ENCODE measurements at places on chromosomes 1 and 21. TPM values are rescaled to one million over a fixed set of nuclear protein-coding genes. Genes with fewer than 3 reads are reported as not detected.

Gene ZNF124
- 47.3 TPM for total RNA-seq

Gene HES3
- not detected for total RNA-seq

Gene NBPF10
- total RNA-seq, result 0.63 TPM

Gene KLHDC8A
- total RNA-seq, result not detected

Gene ETS2
- total RNA-seq, result 49.5 TPM

Gene CRP
- not detected for total RNA-seq

Gene CCDC190
- total RNA-seq, result 0.38 TPM

Gene PADI4
- total RNA-seq, result not detected

Gene TEDDM1
- not detected for total RNA-seq

Gene EEIG2
- total RNA-seq, result 1.9 TPM

Gene ITLN2
- total RNA-seq, result not detected

Gene SLAMF9
- not detected for total RNA-seq

Gene CCDC30
- 1.1 TPM for total RNA-seq

Gene TMEM183A
- 90.2 TPM for total RNA-seq

Gene CFHR5
- not detected for total RNA-seq

Gene IL6R
- 10.7 TPM for total RNA-seq

Gene SLAMF6
- not detected for total RNA-seq

Data from bladder microvascular endothelial cell (primary cell).